ENCODE measurements at places on chromosomes 2 and 18.

- DNase-seq = no peak
Observed at GRCh38 chr2:25388491-25388890, 46.8 kb upstream of the DNMT3A start.

GRCh38 chr2:68971591-68972231 is 2.7 kb upstream of the GKN1 start:
- no peak for DNase-seq

DNA sequence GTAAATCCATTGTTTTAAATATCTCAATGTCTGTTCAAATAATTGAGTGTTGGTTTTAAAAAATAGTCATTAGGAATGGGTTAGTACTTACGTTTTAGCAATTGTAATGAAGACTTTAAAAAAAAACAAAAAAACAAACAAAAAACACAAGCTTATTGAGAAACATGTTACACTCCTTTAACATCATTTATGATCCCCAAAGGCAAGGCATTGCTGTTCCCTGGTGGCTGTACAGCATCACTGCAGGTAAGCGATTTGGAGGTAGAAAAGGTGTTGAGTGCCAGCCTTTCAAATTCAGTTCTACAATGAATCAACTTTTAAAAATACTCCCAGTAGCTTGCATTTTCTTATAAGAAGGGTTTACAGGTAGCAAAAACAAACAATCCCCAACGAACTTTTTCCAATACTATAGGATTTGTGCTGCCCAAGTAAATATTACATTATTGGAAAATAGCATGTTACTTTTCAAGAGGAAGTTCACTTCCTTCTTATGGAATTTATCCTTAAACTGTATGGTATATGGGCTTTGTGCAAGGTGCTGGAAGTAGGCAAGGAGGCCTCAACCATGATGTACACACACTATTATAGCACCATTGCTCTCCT is 27.5 kb downstream of the CNRIP1 start:
- peak; percentile 32 for DNase-seq

GRCh38 chr2:177799531-177799930 is 273.0 kb downstream of the PDE11A start:
- peak; percentile 37 for DNase-seq

DNA sequence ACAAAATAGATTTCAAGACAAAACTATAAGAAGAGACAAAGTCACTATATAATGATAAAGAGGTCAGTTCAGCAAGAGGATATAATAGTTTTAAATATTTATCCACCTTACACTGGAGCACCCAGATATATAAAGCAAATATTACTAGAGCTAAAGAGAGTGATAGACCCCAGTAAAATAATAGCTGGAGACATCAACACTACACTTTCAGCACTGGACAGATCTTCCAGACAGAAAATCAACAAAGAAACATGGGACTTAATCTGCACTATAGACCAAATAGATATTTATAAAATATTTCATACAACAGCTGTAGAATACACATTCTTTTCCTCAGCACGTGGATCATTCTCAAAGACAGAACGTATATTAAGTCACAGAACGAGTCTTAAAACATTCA is 86.6 kb downstream of the ATP8B1 start:
- no peak for DNase-seq

DNA sequence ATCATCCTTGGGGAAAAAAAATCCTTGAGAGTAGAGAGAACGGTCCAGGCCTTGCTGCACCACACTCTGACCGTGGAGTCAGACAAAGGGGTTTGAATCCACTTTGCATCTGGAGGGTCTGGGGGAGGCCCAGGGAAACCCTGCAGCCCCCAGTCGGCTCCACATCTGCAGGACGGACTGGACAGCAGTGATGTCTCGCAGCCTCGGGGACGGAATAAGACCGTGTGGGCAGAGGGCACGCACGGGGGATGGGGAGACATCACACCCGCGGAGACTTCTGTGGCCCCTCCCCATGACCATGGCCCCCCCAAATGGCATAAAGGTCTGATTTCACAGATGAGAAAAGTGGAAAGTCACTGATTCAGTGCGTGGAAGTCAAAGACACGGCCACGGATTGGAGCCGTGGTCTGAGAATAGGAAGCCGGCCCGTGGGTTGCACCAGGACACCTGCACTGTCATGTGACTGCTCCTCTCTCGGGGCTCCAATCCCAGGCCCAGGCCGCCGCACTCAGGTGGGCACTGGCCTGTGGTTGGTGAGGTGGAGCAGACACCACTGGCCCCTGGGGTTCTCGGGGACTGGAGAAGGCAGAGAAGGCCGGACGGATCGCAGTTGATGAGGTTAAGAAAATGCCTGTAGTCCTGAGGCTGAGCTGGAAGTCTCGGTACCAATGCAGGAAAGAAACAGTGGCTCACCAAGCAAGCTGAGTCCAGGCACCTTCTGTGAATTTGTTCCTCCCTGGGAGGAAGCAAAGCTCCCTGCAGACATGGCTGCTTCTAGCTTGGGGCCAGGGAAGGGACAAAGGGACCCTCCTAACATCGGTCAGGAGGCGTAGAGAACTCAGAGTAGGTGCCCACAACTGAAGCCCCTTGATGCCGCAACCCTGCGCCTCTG is 61.8 kb downstream of the RTP5 start:
- no peak for DNase-seq

- no peak for DNase-seq
Observed at GRCh38 chr2:201880993-201881611, 74.8 kb downstream of the CDK15 start.

DNA sequence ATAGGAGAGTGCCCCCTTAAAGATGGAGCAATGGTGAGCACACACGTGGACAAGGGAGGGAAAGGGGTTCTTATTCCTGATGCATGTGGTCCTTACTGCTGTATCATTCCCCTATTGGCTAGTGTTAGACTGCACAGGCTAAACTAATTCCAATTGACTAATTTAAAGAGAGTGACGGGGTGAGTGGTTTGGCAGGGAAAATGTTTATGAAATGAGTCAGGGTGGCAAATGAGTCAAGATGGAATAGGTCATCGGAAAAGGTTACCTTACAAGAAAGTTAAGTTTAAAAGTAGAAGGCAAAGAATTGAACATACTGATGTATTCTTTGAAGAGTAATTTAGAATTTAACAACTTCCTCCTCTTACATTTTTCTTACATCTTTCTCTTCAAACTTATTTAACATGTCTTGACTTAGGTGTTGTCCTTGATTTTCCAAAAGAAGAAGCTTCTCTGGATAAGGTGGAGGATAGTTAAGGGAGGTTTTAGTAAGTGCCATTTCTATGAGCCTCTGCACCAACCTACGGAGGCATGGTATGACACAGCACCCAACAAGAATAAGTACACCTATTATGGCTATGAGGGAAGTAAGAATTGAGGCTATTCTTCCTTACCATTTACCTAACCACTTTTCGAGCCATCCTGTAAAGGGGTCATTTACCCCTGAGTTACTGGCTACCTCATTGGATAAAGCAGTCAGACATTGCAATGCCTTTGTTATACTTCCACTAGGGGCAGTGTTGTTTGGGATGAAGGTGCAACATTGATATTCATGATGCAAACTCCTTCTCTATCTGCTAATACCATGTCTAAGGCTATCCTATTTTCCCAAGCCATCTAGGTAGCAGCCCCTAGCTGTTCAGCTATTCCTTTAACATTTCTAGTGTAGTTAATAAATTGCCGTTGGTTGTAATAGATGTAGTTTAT is 1345.8 kb upstream of the LRRTM1 start:
- no peak for DNase-seq

- DNase-seq = no peak
Observed at GRCh38 chr2:98293931-98294687, 52.1 kb upstream of the CNGA3 start.

DNA sequence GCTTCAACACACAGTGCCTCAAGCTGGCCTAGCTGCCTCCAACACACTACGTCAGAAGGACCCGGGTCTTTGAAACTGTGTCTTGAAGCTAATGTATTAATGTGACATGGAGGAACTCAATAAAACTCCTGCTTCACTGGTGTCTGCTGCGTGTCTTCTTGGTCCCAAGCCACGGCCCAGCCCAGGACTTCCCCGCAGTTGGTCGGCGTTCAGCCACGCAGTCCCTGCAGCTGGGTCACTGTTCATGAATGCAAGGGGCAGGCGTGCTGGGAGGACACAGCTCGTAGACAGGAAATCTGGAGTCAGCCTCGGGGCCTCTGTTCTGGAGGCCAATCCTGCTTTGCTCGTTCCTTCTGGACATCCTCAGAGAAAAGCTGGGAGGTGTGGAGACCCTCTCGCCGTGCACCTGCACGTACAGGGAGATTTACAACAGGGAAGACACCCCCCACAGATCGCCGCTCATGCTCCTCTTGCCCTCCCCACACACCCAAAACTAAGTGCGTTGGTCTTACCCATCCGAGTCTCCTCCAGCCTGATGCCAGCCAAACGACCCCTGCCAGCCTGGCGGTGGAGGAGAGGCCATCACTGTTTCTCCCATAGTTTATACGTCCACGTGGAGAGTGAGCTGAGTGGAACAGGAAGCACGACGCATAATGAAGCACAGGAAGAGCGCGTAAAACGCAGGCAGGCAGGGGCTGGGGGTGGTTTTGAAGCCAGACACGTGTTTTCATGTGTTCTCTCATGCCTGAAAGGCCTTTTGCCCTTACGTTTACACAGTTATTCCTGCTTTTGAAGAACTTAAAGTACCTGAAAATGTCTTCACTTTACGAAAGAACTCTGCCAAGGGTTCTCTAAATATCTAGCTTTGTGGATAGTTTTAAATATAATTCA is 39.7 kb downstream of the ADI1 start:
- peak; percentile 46 for DNase-seq

DNA sequence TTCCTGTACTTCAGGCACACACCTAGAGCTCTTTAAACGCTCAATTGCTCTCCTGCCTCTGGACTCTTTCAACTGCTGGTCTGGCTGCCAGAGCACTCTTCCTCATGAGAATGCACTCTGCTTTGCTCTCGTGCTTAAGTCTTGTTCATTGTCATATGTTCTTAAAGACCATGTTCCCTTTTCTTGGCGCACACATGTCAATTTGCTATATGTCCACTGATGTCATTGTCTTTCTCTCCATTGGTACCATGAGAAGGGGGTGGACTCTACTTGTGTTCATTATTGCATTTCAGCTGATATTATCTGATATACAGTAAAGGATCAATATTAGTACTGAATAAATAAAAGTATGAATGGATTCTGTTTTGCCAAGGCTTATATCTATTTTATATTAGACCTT is 16.8 kb downstream of the SPHKAP start:
- no peak for DNase-seq

DNA sequence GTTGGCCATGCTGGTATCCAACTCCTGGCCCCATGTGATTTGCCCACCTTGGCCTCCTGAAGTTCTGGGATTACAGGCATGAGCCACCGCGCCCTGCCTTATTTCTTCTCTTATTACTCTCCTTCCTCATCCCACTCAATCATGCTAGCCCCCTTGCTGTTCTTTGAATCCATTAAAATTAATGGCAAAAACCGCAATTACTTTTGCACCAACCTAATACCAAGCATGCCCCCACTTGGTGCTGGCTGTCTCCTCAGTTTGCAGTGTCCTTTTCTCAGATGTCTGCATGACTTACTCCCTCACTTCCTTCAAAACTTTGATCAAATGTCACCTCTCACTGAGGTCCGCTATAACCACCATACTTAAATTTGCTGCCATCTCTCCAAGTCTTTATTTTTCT is 34.6 kb downstream of the DYTN start:
- DNase-seq = no peak

- no peak for DNase-seq
Observed at GRCh38 chr2:125281242-125281641, 1256.2 kb downstream of the CNTNAP5 start.

- no peak for DNase-seq
Observed at GRCh38 chr2:316381-316780, 28.5 kb upstream of the ALKAL2 start.

DNA sequence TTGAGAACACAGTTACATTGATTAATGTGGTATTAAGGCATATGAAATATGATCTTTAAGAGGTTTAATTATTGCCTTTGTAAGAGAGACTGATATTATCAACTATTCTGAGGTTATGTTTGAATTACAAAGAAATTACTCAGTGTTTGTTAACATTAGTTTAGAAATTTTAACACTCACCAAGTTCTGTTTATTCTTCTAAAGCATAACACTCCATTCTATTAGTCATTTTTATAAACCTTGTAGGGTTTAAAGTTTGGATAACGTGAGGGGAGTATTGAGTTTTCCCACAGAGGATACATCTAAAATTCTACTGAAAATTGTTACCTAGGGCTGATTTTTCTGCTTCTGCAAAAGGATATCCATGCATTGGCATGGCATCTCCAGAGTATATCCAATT is 7.7 kb downstream of the CCDC178 start:
- no peak for DNase-seq

GRCh38 chr2:132424526-132425121 is 8.0 kb downstream of the GPR39 start:
- no peak for DNase-seq

DNA sequence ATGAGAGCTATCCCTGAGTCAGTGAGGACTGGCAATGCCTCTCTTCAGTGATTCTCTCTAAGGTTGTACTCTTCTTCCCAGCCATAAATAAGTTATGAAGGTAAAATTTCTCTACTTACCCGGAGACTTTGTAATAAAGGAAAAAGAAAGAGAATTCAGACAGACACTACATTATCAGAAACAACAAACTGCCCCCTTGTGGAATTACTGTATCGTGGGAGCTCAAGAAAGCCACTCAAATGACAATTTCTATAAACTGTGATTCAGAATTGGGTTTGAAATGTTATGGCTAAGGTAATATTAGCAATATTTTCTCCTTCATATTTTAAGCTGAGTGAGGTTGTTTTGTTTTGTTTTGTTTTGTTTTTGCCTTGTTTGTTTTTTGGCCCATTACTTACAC is 155.8 kb upstream of the TANK start:
- DNase-seq = peak; percentile 14

DNA sequence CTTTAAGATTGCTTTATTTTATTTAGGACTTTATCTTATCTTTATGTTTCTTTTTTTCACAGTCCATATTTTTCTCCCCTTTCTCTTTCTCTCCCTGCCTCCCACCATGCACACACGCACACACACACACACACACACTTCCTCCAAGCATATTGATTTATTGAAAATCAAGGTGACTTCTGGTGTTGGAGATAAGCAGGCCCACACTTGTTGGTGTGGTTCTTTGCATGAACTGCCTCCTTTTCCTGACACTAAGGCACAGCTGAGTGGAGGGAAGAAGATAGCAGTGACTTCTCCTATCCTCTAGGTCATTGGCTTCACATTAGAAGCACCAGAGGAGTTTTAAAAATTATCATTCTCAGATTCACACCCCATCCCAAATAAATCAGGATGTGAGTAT is 18.0 kb downstream of the TBR1 start:
- DNase-seq = no peak

DNA sequence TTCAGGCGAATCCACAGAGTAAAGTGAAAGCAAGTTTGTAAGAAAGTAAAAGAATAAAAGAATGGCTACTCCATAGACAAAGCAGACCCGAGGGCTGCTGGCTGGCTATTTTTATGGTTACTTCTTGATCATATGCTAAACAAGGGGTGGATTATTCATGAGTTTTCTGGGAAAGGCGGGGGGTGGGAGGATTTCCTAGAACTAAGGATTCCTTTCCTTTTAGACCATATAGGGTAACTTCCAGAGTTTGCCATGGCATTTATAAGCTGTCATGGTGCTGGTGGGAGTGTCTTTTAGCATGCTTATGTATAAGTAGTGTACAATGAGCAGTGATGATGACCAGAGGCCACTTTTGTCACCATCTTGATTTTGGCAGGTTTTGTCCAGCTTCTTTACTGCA is 59.8 kb downstream of the SLC4A3 start:
- DNase-seq = no peak

GRCh38 chr2:57902578-57902977 is 144.0 kb upstream of the VRK2 start:
- no peak for DNase-seq
